ENCODE measurements at places on chromosomes 2 and 18.
A peak's percentile ranks its signal among the peaks of the same experiment; 100 is the strongest.

DNA sequence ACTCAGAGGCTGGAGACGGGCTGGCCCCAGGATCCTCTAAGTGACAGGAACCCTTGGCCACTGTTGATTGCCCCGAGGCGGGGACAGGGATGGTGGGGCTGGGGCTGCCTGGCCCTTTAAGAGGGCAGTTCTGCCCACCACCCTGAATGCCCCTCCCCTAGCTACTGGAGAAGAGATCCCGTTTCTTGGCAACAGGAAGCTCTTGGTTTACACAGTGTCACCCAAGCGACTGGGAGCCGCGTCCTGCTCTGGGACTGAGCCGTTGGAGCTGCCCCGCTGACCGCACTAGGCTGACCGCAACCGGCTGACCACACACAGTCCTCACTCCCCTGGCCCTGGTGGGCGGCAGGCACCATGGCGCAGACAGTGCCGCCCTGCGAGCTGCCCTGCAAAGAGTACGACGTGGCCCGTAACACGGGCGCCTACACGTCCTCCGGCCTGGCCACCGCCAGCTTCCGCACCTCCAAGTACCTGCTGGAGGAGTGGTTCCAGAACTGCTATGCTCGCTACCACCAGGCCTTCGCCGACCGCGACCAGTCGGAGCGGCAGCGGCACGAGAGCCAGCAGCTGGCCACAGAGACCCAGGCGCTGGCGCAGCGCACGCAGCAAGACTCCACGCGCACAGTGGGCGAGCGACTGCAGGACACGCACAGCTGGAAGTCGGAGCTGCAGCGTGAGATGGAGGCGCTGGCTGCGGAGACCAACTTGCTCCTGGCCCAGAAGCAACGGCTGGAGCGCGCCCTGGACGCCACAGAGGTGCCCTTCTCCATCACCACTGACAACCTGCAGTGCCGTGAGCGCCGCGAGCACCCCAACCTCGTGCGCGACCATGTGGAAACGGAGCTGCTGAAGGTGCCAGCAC is at the start of gene TEKT4:
TEKT4 (plus strand) TSS at position 205 of the 862 bp plus-strand sequence; CDS start at position 355, 150 bp downstream.
- DNase-seq, result no peak

DNA sequence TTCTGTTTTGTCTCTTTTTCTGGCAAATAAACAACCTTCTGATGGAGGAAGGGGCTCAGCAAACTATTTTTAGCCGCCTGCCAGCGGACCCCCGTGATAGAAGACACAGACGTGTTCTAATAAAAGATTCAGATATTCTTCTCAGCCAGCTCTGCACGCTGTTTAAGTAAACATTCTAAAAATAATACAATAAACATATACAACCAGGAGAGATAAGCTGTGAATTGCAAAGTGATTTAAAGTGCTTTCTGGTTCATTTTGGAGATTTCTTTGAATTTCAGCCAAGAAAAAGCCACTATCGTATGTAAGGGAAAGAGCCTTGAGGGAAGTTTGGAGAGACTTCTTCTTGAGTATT is 201.3 kb downstream of the EPHA4 start:
- no peak for DNase-seq

DNA sequence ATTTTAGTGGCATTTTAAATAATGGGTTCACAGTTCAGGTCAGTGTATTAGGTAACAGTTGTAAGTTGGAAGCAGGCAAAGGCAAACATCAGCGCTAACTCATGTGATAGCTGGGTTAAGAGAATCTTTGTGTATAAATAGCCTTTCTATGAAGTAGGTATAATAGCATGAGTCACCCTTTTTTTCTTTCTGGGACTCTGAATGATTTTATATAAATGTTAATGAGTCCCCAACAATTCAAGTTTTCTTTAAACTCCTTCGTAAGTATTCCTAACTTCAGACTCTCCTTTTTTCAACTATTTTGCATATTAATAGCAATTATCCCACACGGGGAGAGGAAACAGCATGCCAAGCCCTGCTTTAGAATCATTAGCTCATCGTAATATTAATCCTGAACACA is 384.3 kb downstream of the PIK3C3 start:
- no peak for DNase-seq

GRCh38 chr18:22542406-22542835 is 124.7 kb upstream of the CTAGE1 start:
- no peak for DNase-seq

DNA sequence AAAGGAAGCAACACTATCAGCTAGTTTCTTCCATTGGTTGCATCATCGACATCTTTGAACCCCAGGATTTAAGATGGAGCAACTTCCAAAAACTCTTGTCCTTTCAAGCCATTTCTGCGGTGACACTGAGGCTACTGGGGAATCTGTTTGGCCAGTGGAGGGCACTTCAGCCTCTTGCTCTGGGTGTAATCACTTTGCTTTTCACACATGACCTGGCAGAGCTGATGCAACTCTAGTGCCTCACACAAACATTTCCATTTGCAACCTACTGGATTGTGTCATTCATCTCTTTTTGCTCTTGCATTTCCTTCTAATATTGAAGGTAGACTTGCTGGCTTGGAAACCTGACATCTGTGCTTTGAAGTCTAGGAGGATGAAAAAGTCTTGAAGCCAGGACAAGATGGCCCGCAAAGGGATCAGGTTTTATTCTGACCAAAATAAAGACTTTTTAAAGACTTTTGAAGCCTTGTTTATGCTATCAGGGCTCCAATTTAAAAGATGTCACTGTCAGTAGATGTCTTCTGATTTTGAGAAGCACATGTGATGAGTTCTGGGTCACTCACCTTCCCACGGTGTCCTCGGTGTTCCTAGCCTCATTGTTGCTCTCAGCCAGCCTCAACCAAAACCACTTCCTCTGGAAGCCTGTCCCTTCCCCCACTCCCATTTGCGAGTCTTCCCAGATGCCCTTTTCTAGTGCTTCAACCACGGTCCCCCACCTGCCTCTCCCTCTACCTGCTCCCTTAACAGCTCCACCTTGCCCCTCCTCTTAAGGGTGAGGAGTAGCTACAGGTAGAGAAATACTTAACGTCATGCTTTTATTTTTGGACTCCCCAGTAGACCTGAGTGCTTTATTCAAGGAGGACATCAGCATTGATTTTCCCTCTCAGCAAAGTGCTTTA is 69.7 kb upstream of the KCNE4 start:
- DNase-seq, result peak; percentile 12

DNA sequence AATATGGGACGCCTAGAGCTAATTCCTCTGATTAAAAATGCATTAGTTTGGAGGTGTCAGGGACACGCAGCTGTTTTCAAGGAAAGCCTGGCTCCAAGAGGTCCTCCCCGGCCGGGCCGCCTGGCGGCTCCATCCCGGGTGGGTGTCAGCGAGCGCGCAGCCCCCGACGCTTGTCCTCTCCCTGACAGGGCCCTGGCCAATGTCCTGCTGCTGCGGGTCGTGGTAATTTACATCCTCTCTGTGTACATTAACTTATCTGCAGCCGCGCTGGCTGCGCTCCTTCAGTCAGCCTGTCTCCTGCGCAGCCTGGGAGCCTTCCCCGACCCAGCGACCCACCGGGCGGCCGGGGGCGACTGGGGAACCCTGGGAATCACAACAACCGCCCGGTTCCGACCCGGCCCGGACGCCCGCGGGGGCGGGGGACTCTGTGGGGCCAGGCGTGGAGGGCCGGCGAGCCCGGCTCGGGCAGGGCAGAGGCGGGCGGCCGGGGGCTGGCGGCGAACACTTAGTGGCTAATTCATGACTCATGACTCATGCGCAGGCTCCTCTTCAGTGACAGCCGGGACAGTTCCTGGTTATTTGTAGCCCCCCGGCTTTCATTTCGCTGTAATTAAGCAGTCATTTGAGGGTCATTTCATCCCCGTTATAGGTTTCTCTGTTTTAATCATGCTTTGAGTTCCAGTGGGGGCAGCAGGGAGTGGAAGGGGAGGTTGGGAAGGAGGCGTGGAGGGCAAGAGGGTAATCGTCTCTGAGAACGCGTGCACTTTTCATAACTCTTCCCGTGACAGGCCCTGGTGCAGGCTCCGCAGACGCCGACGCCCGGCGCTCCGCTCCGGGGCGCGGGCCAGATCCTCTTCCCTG is 141.9 kb upstream of the CTAGE1 start:
- no peak for DNase-seq

- no peak for DNase-seq
These were observed 107.6 kb downstream of the TRIB2 start for GRCh38 chr2:12824351-12824777.

DNA sequence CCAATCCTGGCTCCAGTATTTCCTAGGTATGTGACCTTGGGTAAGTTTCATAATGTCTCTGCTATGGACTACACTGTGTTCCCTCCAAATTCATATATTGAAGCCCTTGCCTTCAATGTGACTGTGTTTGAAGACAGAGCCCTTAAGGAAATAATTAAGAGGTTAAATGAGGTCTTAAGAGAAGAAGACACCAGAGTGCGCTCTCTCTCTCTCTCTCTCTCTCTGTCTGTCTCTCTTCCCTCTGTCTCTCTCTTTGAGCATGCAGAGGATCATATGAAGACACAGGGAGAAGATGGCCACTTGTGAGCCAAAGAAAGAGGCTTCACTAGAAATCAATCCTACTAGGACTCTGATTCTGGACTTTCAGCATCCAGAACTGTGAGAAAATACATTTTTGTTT is 52.2 kb downstream of the NXPH2 start:
- DNase-seq, result no peak

GRCh38 chr2:128925631-128926030 is 607.0 kb upstream of the HS6ST1 start:
- no peak for DNase-seq

DNA sequence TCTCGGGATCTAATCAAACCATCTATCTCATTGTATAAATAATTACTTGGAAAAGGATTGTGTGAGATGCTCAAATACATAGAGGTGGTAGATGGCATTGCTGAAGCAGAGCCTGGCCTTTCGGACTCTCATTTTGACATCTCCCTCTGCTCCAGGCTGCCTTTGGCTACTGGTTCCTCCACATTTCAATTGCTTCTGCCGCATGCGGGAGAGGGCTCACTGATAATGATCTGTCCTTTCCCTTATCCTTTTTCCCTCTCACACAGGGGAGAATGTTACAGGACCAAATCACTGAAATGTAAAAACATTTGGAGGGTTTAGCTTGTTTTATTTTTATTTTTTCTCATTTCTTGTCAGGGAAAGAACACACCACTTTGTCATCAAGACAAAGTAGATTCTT is 380.6 kb upstream of the UBE2E3 start:
- no peak for DNase-seq

DNA sequence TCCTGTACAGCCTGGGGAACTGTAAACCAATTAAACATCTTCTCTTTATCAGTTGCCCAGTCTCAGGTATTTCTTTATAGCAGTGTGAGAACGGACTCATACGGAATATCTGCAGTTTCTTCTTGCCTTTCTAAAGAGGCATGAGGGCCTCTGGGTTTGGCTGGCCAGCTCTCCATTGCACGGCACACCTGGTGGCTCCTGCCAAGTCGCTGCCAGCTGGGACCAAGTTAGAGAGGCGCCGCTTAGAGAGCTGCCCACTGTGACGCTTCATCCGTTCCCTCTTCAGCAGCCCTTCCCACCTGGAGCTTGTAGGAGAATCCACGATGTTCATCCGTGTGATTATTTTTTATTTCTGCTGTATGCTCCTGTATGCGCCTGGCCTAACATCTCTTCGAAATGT is 195.4 kb downstream of the TWIST2 start:
- no peak for DNase-seq

- no peak for DNase-seq
These were observed 138.7 kb upstream of the AQP4 start for GRCh38 chr18:27004056-27004829.

GRCh38 chr2:99772591-99773331 is 282.9 kb upstream of the REV1 start:
- DNase-seq, result no peak

GRCh38 chr2:114800371-114800770 is 357.9 kb downstream of the DPP10 start:
- no peak for DNase-seq

DNA sequence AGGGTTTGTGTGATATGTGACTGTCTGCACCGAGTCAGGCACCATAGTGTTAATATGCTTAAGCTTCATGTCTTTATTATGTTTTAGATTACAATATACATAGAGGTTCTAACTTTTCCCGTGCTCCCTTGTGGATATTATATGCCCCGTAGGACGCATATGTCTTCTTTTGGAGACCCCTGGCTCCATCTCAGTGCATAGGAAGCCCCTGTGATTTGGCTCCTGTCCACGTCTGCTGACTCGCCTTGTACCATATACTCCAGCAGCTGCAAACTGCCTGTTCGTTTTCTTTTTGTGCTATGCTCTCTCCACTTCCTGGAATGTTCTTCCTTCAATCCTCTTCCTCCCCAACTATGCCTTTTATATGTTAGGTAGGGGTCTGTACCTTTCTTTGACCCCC is 110.9 kb downstream of the PTRHD1 start:
- DNase-seq, result no peak

GRCh38 chr2:98577313-98577712 is 31.0 kb downstream of the COA5 start:
- DNase-seq, result no peak

- no peak for DNase-seq
These were observed 268.3 kb downstream of the PTH2R start for GRCh38 chr2:208674919-208675318.

DNA sequence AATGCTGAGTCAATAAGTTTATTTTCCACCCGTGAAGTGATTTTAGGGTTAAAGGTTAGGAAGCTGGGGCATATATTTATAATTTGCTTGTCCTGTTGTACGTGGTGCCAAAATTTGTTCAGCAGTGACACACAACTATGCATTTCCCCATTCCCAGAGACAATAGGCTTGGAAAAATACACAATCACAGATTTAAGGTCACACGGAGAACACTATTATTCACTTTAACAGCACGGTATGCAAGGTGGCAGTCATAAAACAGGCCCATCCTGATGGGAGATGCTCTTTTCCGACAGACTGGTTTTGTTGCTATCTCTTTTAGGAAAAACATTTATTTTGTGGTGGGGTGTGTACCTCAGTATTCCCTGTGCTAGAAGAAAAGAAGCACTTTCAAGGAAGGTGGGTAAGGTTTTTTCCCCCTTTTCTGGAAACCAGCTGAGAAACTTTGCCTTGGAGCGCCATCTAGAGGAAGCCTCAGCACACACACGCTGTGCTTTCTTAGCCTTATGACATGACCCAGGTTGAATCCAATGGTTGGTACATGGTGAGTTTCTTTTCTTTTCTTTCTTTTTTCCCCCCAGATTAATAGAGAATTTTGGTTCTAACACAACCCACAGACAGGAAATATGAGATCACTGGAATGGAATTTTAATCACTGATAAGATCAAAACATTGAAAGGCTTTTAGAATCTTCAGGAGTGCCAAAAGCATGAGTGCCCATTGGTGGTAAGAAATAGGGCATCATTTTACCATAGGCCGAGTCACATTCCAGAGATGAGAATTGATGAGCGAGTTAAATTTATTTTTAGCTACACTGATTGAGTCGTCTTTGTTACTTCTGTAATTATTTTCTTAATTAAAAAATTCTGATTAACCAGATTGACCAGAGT is 332.1 kb downstream of the AGPS start:
- DNase-seq, result peak; percentile 36

GRCh38 chr2:46050027-46050426 is 247.2 kb upstream of the EPAS1 start:
- DNase-seq, result no peak

DNA sequence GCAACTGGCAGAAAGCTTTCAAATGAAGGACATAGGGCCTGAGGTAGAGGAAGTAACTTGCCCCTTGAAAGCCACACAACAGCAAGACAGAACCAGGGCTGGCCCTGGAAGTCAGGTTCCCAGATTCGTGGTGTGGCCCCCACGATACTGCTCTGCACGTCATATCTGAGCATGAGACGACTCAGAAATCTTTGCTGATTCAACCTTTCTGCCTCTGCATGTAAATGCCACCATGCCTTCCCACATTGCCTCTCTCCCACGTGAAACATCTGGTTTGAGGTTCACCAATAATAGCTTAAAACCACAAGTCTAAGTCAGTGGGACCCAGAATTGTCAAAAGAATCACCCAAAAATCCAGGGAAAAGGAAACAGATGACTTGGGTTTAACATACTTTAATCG is 214.0 kb upstream of the TRIB2 start:
- no peak for DNase-seq

Data from hypothalamus (tissue), 51 donors.